ENCODE measurements at places on chromosomes 11 and 22.

- no peak for DNase-seq
Observed at GRCh38 chr11:59272771-59273372, 60.1 kb upstream of the MPEG1 start.

DNA sequence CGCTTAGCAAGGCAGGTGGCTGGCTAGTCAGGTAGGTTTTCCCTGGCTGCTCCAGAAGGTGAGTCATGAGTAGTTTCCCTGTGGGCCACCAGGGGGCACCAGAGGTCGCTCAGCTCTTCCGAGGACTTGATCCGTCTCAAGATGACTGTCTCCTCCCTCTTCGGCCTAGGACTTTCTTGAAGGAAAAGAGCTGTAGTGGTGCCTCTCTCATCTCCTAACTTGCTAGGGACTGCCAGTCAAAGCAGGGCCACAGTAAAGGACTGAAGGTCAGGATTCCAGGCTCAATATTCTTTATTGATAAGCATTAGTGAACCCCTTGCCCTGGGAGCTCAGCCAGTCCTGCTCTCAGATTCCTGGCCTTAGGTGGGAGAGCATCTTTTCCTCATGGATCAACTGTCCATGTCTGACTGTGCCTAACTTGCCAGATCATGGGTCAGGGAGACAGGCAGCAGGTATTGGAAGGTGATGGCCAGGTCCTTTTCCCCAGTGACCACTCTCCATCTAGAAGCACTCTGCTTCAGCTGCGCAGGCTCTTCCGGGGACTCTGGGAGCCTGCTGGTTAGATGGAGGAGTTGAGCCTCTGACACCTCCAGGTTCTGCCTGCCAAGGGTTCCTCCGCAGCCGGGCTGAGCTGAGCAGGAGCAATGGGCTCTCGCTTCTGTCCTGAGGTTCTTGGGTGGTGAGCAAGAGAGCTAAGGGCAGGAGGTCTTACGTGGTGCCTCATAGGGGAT is 1.9 kb downstream of the POLD4 start:
- DNase-seq, result no peak

DNA sequence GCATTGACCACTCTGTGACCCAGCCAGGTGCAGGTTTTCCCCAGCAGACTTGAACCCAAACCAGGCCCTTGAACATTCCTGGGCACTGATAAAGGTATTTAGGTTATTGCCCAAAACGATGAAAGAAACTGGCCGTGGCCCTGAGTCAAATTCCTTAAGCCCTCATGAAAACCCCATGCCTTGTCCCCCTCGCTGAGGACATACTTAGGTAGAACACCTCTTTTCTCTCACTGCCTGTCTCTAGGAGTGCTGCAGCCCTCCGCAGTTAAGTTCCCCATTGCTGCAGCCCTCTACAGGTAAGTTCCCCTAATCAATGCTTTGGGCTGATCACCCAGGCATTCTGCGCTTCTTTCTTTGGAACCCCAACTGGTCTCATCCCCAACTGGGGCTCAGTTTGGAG is 961.6 kb downstream of the TBC1D22A start:
- DNase-seq, result no peak

- no peak for DNase-seq
Observed at GRCh38 chr22:37014835-37015586, 4.2 kb downstream of the TST start.

DNA sequence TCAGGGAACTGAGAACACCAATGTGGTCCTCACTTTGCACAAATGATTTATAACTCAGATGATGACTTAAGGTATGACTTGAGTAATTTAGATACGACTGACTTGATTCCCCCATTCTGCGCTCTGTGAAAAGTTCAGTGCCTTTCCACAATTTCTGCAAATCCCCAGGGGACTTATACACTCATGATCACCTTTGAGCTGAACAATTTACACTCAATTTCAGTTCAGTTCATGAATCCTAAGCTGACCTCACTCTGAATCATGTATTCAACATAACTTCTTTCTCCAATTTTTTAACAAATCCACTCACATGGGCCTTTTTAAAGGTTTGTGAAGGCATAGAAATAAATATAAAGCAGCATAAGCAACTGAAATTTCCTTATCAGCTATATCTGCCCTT is 274.2 kb downstream of the FAM76B start:
- DNase-seq, result no peak

DNA sequence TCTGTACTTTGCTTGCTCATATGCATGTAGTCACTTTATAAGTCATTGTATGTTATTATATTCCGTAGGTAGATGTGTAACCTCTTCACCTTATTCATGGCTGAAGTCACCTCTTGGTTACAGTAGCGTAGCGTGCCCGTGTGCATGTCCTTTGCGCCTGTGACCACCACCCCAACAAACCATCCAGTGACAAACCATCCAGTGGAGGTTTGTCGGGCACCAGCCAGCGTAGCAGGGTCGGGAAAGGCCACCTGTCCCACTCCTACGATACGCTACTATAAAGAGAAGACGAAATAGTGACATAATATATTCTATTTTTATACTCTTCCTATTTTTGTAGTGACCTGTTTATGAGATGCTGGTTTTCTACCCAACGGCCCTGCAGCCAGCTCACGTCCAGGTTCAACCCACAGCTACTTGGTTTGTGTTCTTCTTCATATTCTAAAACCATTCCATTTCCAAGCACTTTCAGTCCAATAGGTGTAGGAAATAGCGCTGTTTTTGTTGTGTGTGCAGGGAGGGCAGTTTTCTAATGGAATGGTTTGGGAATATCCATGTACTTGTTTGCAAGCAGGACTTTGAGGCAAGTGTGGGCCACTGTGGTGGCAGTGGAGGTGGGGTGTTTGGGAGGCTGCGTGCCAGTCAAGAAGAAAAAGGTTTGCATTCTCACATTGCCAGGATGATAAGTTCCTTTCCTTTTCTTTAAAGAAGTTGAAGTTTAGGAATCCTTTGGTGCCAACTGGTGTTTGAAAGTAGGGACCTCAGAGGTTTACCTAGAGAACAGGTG is 11.1 kb downstream of the CCND1 start:
- DNase-seq, result no peak

DNA sequence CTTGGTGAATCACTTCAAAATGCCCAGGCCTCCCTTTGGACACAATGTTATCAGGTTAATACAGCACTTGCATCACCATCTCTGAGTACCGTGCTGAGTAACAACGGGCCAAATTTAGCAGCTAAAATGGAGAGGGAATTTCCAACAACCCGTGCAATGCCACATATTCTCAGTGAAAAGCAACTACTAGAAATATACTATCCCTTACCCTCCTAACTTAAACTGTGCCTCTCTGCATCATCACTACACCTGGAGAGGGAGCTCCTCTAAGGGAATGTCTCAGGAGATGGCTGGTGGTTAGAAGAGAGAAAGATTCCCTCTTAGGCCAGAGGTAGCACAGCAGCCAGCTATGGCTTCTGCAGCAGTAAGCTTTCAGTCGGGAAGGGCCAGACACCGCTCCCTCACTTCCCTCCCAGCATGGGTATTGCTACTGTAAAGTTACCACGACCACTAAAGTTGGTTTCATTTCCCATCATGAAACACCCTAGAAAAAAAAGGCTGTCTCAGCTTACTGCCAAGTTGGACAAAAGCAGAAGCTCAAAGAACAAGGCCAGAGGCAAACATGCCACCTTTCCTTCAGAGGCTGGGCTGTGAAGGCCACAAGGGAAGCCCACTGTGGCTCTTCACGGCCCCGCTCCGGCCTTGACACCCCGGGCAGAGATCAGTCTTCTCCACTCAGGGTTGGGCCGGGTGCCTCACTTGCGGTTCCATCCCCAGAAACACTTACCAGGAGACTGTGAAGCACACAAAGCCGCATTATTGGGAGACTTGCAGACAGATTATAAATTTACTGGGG is 3.9 kb downstream of the MAML2 start:
- DNase-seq, result no peak

DNA sequence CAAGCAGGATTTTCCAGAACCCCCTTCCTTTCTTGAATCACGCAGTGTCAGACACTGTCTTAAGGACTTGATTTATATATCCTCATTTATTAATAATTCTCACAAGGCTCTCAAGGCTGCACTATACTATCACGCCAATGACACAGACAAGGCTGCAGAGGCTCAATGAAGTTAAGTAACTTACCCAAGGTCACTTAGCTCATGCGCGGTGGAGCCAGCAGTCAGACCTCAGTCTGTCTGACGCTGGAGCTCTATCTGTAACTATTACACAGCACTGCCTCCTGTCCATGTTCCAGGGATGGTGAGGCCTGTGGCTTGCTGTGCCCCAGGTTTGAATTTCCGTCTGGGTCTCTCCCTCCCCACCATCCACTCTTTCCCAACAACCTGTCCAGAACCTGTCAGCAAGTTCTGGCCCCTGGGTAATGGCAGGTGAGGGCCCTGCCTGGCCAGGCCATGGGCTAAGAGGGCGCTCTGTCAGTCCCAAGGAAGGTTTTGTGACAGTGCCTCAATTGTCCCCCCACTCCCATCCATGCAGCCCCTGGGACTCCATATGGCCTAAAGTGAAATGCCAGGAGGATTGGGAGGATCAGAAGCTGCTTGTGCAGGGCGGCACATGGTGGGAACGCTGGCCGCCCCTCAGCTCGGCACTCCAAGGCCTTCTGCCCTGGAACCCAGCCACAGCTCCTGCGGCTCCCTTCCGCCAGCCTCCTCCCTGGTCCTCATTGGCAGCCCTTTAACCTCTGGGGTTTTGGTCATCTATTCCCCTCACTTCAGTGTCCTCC is 8.6 kb downstream of the KCNC1 start:
- no peak for DNase-seq

DNA sequence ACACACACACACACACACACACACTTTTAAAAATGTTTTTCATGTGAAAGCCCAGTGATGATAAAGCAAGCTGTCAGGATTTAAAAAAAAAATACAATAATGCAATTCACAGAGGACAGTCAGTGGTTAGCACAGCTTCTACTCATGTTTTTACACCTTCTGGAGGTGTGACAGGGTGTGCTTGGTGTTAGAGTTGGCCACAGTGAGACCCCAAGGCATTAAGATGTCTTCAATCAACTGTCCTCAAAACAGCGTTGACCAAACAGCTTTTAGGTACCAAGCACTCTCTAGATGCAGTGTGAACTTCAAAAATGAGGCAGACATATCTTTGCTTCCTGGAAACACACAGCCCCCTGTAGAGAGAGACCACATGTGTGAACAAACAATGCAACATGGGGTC is 166.4 kb upstream of the TBCEL start:
- no peak for DNase-seq

DNA sequence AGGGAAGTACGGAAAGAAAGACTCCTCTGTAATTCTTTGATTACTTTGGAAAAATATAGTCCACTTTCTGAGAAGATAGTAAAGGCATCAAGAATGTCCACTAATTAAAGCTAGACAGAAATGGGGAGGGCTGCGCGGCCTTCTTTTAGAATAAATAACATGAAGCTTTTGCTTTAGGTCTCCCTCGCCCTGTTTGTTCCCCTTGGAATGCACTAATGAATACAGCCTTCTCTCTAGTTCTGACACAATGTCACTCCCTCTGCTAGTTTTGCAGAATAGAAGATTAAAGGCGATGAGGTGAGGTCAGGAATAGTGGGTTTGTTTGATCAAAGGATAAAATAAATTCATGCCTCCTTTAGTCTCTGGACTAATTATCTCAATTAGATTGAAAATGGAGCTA is 543.9 kb downstream of the OPCML start:
- DNase-seq, result no peak

DNA sequence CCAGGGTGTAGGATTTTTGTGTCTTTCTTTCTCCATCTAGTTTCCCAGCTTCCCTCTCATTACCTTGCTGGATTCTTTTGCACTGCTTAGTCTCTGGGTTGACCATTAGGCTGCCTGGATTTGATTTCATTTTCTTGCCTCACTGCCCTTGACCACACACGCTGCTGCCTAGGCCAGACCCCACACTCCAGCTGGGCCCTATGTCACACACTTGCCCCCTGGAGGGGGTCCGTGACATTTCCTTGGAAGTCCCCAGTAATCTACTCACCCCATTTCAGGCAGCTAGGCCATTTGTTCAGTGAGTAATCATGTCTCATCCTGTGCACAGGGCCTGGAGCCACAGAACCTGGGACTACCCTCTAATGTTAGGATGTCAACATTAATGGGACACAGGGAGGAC is 81.9 kb upstream of the SPON1 start:
- no peak for DNase-seq

DNA sequence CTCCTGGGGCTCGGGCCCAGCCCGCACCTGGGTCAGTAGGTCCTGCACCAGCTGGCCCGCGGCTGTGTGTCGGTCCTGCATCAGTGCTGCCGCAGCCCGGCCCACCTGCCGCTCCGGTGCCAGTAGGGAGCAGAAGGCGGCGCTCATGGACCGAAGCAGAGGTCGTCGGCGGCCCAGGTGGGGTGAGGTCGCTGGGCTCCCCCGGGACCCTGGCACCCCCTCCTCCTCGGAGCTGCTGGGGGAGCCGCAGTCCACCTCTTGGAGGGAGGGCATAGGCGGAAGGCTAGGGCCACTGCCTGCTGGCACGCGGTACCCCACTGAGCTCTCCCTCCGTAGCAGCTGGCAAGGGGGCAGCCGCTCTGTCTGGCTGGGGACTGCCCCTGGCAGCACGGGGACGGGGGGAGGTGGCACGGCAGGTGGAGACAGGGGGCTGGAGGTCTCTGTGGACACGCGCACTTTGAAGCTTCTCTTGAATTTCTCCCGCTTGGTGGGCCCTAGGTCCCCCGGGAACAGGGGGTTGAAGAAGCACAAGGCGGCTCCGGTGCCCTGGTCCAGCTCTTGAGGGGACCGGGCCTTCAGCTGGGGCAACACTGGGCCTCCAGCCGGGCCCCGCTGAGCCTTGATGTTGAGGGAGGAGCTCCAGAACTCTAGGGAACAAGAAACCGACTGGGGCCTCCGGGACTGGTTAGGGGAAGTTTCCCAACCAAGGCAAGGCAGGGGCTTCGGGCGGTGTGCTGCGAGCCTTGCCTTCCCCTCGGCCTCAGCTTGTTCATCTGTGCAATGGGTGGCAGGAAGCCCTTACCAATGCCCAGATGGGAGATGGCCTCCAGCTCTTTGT is 1.4 kb downstream of the RIN1 start:
- DNase-seq, result no peak

- DNase-seq, result no peak
Observed at GRCh38 chr11:2400762-2401435, 349 bp downstream of the TSSC4 start.

DNA sequence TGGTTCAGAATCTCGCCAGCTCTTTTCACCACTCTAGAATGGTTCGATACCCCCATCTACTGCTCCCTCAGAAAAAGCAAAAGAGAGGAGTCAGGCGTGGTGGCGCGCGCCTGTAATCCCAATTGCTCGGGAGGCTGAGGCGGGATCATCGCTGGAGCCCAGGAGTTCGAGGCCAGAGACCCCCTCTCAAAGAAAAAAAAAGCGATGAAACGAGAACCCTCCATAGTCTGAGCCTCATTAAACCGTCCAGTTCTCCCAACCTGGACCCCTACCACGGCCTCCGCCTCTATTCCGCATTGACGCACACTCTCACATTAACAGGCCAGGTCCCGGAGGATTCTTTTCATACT is 439 bp downstream of the SPA17 start:
- DNase-seq, result no peak

DNA sequence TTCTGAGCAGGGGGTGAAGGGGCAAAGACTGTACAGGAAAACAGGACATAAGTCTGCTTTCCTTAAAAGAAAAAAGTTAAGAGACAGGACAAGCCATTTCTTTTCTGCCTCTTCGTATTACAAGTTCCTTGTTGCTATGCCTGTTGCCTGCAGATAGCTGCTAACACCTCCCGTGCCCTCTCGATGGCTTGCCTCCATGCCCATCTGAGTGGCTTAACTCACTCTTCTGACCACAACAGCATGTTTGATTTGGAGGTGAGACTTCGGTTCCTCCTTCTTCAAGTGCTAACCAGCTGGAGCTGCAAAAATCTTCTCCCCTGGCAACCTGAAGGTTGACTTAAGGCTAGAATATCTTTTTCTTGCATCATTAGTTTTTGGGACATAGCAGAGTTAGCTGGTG is 103.1 kb downstream of the PRR5L start:
- DNase-seq, result no peak
